CD4-positive, alpha-beta T cell treated with Interleukin-21 for 1 hour (primary cell): ENCODE measurements at places on chromosomes 12 and 14.
A peak's percentile ranks its signal among the peaks of the same experiment; 100 is the strongest.

- DNase-seq: no peak
Measured at GRCh38 chr14:33412450-33412849, 473.8 kb downstream of the NPAS3 start.

- peak; percentile 59 for DNase-seq
Measured at GRCh38 chr14:34628681-34629135, 1.2 kb downstream of the SNX6 start.

GRCh38 chr12:868722-869121, 80.8 kb downstream of the RAD52 start:
- DNase-seq: no peak

- DNase-seq: no peak
Measured at GRCh38 chr12:27226407-27226929, 17.6 kb upstream of the STK38L start.

GRCh38 chr14:98489115-98489514, 782.9 kb downstream of the BCL11B start:
- DNase-seq: no peak

DNA sequence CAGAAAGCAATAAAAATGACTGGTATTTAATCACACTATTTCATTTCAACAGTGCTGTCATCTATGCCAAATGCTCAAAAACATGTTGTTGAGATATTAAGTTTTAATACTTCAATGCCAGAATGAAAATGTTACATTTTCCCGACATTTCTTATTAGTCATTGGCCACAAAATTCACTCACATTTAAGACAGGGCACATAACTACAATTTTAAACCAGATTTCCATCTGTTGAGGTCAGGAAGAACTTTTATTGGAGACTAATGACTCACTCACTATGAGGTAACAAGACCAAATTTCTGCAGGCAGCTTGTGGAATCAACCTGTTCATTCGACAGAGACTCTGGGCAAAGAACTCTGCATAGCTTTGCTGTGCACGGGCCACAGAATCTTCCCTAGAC, 36.8 kb downstream of the PPTC7 start:
- DNase-seq: no peak

DNA sequence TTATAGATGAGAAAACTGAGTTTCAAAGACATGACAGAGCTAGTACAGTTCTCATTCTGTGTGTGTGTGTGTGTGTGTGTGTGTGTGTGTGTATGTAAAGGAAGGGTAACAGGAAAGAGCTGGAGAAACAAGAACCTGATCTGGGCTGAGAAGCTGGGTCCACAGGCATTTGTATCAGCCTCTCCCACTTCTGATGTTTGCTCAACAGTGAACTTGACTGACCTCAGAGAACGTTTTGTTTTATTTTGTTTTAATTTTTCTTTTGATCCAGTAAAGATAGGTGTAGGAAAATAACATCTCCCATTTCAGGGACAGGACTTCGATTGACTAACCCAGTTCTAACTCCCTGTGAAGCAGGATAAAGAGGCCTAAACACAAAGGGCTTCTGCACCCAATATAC, 85.4 kb downstream of the STXBP6 start:
- no peak for DNase-seq

DNA sequence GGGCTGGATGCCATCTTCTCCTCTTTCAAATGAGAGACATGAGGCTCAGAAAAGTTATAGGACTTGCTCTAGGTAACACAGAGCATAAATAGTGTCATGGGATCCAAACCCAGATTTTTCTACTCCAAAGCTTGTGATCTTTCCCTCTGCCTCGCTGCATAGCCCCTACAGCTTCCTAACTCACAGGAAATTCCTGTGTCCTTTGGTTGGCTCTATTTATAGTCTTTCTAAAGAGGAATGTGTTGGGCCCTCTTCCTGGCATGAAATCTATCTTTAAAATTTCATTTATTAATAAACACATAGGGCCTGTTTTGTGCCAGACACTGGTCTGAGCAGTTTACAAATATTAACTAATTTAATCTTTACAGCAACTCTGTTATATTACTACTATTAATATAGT, 9.8 kb upstream of the KCNA5 start:
- no peak for DNase-seq

DNA sequence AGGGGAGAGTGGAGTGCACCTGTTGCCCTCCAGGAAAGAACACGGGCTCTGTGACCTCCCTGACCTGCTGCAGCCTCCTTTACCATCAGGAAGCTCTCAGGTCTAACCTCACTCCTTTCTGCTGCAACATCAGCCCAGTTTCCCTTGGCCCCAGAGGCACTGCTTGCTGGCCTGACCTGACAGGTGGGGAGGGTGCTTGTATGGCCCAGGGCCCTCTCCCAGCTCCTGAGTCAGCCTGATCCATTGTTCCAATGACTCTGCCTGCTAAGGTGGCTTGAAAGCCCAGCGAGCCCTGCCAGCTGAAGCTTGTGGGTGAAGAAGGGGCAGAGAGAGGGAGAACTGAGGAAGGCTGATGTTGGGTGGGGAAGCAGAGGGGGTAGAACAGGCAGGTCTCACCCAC, 13.2 kb upstream of the KRT78 start:
- DNase-seq: no peak

- DNase-seq: peak; percentile 80
Measured at GRCh38 chr12:121697093-121697698, 15.4 kb upstream of the TMEM120B start.

DNA sequence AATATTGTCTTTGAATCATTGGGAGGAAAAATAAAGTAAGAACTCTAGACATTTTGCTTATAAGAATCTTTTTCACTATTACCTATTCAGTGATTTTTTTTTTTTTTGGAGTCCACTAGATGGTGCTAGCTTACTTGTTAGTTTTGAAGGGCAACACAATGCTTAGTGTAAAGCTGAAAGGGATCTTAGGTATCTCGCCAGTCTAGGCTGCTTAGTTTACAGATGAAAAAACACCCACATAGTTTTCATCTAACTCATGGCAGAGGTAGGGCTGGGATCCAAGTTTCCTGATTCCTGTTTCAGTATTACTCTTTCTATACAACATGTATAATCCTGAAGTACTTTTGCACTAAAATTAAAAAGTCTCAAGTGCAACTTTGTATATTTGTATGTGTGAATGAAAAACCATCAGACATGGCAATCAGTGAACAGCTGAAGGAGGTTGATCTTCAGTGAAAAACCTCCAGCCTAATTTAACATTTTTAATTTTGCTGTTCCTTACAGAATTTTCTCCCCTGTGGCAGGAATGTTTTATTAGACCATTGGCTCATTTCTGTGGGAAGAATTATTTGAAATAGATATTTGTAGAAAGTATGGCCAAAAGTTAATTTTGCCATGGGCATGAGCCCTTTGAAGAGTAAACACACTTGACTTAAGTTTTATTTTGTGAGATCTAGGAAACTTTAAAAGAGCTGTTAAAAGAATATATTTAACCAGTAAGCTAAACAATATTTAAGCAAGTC, 40.7 kb downstream of the LRRIQ1 start:
- DNase-seq: no peak

DNA sequence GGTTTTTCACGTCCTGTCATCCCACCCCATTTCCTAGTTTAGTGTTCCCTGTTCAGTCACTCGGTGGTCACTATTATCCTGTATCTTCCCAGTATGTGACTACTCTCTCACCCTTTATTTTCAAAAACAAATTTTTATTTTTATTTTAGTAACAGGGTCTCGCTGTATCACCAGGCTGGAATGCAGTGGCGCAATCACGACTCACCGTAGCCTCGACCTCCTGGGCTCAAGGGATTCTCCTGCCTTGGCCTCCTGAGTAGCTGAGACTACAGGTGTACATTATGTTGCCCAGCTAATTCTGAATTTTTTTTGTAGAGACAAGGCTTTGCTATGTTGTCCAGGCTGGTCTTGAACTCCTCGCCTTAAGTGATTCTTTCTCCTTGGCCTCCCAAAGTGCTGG, 20.1 kb upstream of the PRICKLE1 start:
- no peak for DNase-seq

GRCh38 chr14:56422703-56423213, 156.8 kb upstream of the TMEM260 start:
- DNase-seq: peak; percentile 30

DNA sequence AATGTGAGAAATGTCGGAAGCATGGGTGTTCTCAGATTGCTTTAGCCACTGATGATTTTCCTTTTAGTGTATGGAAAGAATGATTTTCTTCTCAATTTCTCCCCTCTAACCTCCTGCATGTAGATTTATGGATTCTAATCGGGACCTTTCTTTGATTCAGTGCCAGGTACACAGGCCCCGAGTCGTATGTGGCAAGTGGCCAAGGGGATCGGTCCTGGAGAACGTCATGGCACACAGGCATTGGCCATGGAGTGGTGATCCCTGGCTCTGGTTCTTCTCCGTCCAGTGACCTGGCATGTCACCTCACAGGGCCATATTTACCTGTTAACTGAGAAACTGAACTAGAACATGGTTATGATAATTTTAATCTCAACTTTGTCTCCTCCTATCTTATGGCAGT, 58.1 kb downstream of the ETV6 start:
- no peak for DNase-seq

- peak; percentile 84 for DNase-seq
Measured at GRCh38 chr12:52041695-52042123, 9.5 kb upstream of the NR4A1 start.

DNA sequence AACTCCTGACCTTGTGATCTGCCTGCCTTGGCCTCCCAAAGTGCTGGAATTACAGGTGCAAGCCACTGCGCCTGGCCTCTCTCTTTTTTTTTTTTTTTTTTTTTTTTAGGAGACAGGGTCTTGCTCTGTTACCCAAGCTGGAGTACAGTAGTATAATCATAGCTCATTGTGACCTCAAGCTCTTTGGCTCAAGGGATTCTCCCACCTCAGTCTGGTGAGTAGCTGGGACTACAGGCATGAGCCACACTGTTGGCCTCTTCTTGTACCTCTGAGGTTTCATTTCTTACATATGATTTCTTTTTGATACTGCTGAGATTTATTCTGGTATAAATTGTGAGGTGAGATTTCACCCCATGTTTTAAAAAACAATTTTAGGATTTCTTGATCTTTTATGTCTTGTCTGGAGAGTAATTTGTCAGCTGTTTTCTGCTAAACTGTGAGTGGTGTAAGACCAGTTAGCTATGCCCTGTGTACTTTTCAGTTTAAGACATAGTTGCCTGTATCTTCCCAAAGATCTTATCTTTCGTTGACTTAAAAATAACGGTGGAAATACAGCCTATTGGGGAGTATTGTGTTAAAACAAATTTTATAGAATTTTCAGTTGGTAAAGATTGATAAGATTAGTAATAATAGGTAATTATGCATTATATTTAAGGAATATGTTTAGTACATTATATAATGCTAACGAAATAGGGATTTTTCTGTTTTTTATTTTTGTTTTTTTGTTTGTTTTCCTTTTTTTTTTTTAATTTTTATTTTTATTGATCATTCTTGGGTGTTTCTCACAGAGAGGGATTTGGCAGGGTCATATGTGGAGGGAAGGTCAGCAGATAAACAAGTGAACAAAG, 31.7 kb downstream of the WDR20 start:
- no peak for DNase-seq

DNA sequence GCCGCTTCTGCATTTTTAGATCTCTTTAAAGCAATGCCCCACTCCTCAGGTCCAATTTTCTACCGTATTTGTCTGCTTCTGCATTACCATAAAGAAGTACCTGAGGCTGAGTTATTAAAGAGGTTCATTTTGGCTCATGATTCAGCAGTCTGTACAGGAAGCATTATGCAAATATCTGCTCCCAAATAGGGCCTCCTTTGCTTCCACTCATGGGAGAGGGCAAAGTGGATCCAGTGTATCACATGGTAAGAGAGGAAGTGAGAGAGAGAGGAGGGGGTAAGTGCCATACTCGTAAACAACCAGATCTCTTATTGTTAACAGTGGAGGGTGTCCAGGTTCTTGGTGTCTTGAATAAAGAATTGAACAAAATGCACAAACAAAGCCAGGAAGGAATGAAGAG, 316.1 kb upstream of the SEL1L start:
- no peak for DNase-seq

GRCh38 chr12:49519574-49519936, 19.3 kb upstream of the KCNH3 start:
- DNase-seq: no peak

- no peak for DNase-seq
Measured at GRCh38 chr12:7646178-7646475, 19.6 kb downstream of the APOBEC1 start.

GRCh38 chr14:87934185-87934584, 58.8 kb downstream of the GALC start:
- DNase-seq: no peak

GRCh38 chr12:109518820-109519665, 41.6 kb downstream of the UBE3B start:
- peak; percentile 55 for DNase-seq

GRCh38 chr12:25041006-25041741, 92.3 kb upstream of the BCAT1 start:
- DNase-seq: no peak

DNA sequence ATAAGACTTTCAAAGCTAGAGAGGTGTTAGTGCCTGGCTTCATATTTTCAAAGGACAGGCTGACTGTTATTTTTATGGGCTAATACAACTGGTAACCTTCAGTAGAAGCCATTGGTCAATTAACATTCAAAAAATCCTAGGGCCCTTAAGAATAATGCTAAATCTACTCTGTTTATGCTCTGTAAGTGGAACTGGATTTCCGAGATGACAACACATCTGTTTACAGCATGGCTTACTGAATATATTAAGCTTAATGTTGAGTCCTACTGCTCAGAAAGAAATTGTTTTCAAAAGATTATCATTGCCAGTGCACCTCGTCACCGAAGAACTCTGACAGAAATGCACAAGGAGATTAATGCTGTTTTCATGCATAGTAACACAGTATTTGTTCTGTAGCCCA, 239.9 kb downstream of the TMTC2 start:
- DNase-seq: no peak

- DNase-seq: no peak
Measured at GRCh38 chr14:77275041-77275580, 4.1 kb upstream of the NGB start.

- no peak for DNase-seq
Measured at GRCh38 chr14:45868377-45868776, 615.4 kb upstream of the MIS18BP1 start.

DNA sequence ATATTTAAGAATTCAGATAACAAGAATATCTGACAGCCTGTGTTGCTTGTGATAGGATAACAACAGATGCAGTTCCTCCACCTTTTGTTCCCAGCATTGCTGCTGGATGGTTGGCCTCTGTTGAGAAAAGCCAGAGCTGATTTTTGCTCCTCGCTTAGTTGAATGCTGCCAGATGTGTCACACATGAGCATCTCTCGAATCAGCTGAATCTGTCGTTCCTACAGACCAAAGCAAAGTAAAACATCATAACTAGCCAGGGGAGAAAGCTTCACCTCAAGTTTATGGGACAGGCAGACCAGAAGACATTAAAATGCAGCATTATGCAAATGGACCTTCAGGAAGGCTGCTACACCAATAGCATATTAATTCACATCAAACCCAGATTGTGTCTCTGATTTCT, 20.1 kb downstream of the RACGAP1 start:
- DNase-seq: no peak

GRCh38 chr14:90730206-90730766, 85.9 kb downstream of the TTC7B start:
- DNase-seq: no peak
